Gastrocnemius medialis (tissue), 4 donors: ENCODE measurements at places on chromosomes 11 and 22. TPM values are rescaled to one million over a fixed set of nuclear protein-coding genes. Genes with fewer than 3 reads are reported as not detected.

Gene XKR3
- not detected for total RNA-seq

DNA sequence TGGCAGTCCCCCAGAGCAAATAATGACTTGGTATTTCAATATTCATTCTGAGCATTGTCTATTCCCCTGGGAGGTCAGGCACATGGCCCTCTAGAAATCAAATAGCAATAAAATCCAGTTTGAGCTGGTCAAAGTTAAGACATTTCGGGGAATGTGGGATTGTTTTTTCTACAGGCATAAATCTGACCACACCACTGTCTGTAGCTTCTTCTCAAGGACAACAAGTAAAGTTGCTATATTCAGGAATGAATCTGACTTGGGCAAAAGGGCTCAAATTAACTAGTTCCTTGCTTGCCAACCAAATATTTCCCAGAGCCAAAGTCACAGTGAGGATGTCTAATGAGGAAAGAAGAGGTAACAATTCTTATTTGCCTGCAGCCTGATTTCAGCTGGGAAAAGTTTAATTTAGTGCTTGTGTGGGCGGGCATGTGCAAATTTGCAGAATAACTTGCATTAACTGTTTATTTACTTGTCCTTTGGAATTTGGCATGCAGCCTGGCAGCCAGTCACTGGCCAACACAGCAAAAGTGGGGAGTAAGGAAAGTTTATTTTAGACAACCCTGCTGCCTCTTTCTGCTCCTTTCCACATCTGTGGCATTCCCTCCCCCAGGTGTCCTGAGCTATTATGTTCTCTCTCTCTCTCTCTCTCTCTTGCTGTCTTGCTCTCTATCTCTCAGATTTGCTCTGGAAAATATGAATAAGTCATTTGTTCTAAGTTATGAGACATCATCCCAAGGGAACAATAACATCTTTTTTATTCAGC lies 51.2 kb upstream of the ARHGAP20 start:
- DNase-seq: no peak

DNA sequence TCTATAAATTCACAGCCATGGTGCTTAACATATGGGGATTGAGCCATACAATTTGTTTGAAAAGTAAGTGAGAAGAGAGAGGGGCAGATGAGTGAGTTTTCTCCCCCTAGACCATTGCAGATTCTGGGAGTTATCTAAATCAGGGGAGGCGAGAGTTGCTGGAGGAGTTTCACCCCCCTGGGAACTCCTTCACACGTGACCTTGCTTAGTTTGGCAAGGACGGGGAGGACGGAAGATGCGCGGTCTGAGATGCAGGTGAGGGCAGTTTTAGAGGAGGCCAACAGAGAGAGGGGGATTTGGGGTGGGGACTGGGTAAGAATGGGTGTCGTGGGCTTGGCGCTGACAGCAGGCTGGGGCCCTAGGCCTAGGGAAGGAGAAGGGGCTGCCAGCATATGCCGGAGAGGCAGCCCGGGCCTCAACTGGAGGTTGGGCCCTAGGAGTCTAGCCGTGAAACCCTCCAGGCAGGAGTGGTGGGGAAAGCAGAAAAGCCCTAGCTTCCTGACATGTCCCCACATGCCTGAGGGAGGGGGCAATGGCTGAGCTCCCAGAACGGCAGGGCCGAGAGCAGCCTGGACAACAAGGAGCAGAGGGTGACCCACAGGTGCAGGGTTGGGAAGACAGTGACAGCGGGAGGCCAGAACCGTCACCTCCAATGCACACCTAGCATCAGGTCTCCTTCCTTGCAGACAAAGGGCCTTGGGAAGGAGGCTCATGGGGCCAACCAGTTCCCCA lies 63.9 kb downstream of the ELFN2 start:
- no peak for DNase-seq

DNA sequence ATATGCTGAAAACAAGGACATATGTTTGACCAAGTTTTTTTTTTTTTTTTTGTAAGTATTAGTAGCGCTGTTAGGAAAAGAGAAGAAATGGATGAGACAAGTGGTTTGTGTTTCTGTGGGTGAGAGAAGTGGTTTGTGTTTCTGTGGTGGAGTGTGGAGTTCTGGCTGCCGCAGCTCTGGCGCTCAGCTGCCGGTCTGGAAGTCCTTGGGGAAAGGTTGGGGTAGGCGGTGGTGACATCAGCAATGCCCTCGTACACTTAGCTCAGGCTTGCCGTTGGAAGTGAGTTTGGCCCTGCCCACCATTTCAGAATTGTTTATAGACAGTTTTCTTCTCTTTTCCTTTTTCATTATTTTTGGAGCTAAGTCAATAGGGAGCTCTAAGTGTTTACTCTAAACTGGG lies 116.6 kb downstream of the TBC1D22A start:
- DNase-seq: no peak

DNA sequence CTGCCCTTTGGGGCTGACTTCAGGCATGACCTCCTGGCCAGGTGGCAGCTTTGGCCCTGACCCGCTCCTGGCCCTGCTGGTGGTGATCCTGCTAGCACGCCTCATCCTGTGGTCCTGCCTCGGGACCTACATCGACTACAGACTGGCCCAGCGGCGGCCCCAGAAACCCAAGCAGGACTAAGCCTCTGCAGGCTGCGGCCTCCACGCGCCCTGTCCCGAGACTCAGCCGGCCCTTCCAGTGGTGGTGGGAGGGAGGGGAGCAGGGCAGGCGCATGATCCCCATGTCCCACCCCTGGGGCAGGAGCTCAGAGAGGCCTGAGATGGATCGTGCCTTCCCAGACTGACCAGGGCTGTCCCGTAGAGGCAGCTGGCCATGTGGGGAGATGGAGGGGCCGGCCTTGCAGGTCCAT lies 2.1 kb downstream of the SMIM38 start:
- no peak for DNase-seq

Gene ATG13
- total RNA-seq: 66.0 TPM

GRCh38 chr22:47618180-47619010 lies 855.9 kb downstream of the TBC1D22A start:
- DNase-seq: no peak
